ENCODE measurements at places on chromosomes 1 and 21.
A peak's percentile ranks its signal among the peaks of the same experiment; 100 is the strongest.

DNA sequence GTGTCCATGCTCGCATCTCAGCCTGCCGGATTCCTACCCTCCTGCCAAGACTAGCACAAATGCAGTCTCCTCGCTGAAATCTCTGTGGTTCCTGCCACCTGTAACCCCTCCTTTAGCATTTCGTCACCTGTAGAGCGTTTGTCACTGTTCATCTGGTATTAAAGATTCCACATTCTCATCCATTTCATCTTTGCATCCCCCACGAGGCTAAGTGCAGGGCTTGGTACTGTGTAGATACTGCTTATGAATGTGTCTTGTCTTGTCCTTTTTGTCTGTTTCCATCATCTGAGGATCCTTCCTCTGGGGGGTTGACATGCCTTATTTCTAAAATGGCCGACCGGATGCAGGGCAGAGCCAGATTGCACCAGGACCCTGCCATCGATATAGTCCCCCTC is 53.7 kb upstream of the DNAJC6 start:
- DNase-seq, result no peak

GRCh38 chr1:151340870-151341754 is 5.9 kb downstream of the RFX5 start:
- no peak for DNase-seq

DNA sequence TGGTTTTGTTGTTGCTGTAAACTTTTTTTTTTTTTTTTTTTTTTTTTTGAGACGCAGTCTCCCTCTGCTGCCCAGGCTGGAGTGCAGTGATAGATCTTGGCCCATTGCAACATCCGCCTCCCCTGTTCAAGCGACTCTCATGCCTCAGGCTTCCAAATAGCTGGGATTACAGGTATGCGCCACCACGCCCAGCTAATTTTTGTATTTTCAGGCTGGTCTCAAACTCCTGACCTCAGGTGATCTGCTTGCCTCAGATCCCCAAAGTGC is 78.9 kb upstream of the SLC45A1 start:
- DNase-seq, result no peak

DNA sequence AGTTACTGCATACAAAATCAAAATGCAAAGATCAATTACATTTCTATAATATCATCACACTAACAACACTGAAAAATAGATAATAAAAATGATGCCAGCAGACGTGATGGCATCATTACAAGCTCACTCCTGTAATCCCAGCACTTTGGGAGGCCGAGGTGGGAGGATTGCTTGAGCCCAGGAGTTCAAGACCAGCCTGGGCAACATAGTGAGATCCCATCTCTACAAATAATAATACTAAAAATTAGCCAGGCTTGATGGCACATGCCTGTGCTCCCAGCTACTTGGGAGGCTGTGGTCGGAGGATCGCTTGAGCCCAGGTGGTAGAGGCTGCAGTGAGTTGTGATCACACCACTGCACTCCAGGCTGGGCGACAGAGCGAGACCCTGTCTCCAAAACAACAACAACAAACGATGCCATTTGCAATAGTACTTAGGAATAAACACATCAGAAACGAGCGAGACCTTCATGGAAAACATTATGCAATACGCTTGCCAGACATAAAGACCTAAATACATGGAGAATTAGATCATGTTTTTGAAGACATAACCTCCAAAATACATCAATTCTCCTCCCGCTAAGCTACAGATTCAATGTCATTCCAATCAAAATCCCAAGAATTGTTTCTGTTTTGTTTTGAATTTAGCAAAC is 86.6 kb upstream of the ERRFI1 start:
- DNase-seq, result no peak

- no peak for DNase-seq
These were observed 10.7 kb downstream of the RPF1 start for GRCh38 chr1:84489766-84490165.

DNA sequence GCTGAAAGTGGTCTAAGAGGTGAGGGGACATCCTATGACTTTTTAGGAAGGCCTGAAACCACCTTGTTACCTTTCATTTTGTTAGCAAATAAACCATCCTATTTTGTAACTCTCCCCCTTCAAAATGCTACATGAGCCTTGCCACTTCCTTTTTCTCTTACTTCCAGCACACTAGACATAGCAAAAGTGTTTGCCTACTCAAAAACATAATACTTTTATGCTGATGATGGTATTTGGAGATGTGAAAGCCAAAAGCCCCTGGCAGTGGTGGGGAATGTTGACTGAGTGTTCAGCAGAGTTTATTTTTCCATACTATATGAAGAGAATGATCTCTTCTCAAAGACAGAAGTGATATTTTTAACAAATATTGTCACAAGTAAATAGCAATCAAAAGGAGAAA is 134.2 kb downstream of the EDEM3 start:
- DNase-seq, result no peak

- no peak for DNase-seq
These were observed 130.7 kb downstream of the MACF1 start for GRCh38 chr1:39335216-39335615.

DNA sequence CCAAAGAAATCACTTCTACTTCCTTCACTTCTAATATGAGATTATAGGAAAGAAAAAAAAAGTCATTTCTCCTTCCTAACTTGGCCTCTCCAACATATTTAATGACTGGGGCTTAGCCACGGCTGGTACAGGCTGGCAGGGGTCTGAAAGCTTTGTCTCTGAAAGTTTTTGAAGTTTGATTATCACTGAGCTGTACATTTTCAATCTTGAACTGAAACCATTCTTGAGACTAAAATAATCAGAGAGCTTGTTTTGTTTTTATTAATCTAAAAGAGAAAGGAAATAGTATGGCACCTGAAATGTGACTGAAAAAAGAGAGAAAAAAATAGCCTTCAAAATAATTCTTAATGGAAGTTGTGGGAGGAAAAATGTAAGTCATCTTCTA is 3.8 kb upstream of the KRTAP19-8 start:
- no peak for DNase-seq

DNA sequence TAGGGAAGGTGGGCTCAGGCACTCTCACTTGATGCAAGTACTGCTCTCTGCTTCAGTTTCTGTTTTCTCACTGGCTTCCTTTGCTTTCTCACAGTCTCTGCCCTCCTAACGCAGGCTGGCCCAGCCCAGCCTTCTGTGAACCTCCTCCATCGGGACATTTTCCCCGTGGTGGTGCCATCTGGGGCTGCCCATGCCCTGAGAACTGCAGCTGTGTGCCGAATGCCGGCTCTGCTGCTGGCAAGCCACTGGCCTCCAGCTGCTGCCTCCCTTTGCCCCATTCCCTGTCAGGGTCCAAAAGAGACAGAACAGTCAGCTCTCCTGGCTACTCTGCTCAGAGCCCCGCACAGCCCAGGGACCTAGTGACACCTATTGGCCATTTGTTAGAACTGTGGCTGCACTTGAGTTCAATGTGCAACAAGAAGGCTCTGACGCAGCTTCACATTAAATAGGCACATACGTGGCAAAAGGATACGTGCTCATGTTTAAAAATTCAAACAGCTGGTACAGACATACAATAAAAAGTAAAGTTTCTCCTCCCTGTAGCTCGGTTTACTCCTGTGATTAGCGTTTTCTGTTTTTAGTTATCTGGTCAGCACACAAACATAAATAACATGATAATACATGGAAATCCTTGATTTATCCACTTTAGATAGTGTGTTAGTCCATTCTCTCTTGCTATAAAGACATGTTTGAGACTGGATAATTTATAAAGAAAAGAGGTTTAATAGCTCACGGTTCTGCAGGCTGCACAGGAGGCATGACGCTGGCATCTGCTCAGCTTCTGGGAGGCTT is 46.6 kb downstream of the FCRL5 start:
- DNase-seq, result peak; percentile 50

GRCh38 chr1:219294251-219294650 is 120.6 kb downstream of the LYPLAL1 start:
- no peak for DNase-seq
